C1 segment of cervical spinal cord (tissue), 14 donors: ENCODE measurements at places on chromosomes 2 and 18.

DNA sequence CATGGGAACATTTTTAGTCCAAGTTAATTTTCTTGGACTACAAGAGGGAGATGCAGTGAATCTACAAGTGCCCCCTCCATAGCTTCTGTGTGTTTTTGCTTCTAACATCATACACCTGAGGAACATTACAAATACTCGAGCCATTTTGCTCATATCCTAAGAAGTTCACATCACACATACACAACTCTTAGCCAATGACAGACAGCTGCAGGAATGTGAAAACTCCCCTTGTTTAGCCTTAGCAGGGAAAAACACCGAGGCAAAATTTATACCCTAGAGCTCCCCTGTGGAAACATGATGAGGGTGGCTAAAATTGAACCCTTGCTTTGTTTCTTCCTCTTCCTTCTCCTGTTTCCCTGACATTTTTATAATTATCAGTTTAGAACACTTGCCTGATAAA, 928.3 kb upstream of the NRXN1 start:
- DNase-seq: no peak

DNA sequence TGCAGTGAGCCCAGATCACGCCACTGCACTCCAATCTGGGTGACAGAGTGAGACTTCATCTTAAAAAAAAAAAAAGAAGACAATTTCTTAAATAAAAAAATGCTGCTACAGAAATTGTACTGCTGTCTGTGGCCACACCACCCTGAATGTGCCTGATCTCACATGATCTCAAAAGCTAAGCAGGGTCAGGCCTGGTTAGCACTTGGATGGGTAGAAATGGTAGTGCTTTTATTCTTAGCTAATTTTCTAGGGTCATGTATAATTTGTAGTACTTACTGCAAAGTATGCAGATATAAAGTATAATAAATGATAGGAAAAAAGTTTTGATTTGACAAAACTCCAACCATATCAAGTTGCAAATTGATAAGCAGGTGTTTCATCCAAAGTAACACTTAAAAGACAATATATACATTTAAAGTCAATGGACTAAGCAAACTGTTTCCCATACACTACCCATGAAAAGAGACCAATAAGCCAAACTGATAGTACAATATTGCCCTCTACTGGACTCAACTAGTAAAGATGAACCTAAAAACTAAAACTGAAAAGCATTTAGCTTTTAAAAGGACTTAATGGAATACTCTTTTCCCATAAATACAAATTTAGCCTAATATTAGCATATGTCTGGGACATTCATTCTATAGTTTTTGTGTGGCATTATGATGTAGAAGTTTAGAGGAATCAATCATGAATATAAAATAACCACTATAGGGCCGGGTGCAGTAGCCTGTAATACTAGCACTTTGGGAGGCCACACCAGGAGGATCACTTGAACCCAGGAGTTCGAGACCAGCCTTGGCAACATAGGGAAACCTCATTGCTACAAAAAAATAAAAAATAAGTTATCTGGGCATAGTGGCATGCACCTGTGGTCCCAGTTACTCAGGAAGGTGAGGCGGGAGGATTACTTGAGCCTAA, 18.6 kb upstream of the PEX13 start:
- no peak for DNase-seq

DNA sequence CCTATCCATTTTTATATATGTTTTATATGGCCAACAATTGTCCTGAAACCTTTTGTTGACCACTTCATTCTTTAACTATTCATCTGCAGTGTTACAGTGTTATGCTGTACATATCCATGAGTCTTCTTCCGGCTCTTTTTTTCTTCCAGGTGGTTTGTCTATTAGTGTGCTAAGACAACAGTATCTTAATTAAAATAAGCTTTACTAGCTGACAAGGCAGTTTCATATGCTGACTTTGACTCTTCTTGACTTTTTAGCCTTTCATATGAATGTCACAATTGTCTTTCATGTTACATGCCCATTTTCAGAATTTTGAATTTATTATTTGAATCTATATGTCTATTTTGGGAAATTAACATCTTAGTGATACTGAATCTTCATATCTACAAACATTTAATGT, 1249.0 kb downstream of the DPP10 start:
- no peak for DNase-seq

DNA sequence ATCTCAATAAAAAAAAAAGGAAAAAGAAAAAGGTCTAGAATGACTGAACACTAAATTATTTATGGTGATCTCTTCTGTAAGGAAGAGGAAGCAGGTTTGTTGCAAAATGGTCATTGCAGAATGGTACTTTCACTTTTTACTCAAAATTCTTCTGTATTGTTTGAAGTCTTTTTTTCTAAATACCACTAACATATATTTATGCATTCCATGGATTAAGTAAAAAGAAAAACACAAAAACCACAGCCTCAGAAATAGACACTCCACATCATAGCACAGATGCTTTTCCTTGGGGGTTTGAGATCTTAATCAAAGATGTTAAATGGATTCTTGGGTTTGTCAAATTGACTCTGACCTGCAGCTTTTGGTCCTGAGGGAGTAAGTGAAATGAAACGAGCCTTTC, 47.4 kb downstream of the RHOB start:
- DNase-seq: no peak

- no peak for DNase-seq
These were observed 77.1 kb downstream of the SPATS2L start for GRCh38 chr2:200383380-200384110.

DNA sequence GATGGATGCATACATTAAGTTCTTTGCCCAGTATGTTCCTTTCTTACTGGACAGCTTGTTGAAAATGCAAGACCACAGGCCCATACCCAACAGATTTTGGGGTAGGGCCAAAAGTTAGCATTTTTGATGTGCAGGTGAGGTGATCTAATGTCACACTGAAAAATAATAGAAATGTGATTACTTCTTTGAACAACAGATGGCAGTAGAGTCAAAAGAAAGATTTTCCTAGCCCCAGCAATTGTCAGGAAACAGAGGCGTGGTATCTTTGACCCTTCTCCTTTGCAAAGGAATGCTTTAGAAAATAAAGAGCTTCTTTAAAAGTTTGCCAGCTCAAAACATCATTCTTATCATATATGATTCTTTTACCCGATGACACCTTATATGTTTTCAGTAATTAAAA, 343.6 kb upstream of the SYT4 start:
- no peak for DNase-seq

GRCh38 chr2:203882551-203882950, 15.0 kb downstream of the CTLA4 start:
- no peak for DNase-seq

DNA sequence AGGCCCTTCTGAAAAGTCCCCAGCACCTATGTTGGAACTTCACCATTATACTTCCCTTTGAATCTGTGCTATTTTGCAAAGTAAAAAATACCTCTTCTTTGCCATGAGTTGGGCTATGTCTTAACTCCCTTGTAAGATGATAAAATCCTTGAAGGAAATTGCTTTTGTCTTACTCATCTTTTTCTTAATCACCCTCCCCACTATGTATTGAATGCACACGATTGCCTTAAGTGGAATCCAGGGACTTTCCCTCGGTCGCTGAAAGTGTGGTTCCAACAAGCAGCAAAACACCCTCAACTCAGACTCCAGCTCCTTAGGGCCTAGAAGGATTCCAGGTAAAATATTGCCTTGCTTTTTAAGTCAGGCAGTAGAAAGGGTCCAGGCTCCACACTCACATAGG, 173.2 kb upstream of the ARL4C start:
- no peak for DNase-seq

DNA sequence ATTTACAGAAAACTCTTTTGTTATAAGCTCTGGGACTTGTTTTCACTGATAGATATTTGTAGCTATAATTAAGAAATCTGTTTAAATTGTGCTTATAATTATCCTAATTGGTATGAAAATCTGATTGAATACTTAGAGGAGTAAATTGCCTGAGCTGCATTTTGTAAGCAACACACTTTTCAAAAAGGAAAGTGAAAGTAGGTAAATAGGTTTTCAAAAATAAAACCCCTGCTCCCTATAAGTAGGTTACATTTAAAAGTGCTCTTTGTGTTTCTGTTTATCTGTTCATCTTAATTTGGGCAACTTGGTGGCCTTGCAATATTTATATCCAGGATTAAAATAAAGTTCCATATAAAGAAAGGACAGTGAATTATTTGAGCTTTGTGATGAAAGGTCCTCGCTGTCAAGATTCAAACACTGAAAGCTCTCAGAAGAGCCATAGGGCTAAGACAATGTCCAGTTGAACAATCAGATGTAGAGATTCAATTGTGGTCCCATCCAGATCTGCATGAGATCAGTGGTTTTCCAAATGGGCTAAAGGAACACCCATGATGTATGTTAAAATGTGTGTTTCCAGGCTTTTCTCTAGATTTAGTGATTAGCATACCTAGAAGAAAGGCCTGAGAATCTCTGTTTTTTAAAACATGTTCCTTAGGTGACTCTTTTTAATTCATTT, 371.6 kb downstream of the RPRM start:
- DNase-seq: no peak

DNA sequence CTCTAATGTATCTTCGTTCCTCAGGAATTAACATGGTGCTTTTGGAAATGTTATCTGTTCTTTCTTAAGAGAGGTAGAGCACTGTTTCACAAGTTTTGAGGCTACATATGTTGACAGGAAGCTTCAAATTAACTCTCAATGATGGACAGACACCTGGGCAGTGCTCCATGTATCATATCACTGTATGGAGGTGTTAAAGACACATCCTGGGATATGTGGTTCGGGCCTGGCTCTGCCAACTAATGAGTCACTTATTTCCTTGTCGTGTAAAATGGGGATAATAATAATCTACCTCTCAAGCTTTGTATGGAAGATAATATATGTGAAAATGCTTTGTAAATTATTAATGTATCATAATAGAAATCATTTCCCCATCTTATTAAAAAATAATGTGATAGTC, 90.2 kb downstream of the PARD3B start:
- DNase-seq: no peak

GRCh38 chr2:11100130-11100529, 55.1 kb upstream of the SLC66A3 start:
- DNase-seq: no peak
